EH (cell line): ENCODE measurements at places on chromosomes 2 and 18.

- no peak for DNase-seq
These were observed 73.8 kb upstream of the HAAO start for GRCh38 chr2:42865884-42866881.

DNA sequence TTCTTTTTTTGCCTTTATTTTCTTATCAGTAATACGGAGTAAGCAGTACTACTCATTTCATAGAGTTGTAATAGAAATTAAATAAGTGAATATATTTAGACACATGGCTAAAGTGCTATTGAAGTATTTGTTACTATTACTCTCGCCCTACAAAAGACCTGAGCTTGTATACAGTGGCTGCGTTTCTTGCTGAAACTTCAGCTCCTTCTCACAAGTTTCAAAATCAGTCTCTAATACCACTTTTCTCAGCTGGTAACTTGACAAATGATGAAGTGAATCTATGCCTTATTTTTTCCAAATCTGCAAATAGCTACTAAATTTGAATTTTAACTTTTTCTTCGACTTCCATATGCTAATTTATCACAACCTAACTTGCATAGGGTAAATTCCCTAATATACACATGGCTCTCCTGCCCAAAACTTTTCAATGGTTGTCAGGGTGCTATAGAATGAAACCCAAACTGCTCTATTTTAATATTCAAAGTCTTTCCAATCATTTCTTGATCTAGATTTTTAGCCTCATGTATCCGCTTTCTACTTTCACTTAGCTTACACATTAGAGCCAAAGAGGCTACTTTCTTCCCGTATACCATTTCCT lies 347.8 kb upstream of the GULP1 start:
- DNase-seq = no peak

DNA sequence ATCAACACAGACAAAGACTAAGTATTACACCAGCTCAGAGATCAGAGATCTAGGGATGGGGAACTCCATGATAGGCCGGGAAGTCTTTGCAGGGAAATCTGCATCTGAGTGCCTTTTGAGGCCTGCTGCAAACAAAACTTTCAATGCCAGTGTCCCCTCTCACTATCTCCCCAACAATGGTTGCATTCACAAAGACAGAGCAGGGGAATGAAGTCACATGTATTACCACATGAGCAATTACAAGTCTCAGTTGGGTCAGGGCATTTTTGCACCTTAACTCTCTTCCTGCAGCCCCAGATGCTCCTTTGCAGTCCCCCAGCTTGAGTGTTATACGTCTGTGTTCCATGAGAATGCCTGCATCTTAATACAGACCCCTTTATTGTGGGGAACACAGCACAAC lies 1.8 kb upstream of the RNF144A start:
- DNase-seq = no peak

DNA sequence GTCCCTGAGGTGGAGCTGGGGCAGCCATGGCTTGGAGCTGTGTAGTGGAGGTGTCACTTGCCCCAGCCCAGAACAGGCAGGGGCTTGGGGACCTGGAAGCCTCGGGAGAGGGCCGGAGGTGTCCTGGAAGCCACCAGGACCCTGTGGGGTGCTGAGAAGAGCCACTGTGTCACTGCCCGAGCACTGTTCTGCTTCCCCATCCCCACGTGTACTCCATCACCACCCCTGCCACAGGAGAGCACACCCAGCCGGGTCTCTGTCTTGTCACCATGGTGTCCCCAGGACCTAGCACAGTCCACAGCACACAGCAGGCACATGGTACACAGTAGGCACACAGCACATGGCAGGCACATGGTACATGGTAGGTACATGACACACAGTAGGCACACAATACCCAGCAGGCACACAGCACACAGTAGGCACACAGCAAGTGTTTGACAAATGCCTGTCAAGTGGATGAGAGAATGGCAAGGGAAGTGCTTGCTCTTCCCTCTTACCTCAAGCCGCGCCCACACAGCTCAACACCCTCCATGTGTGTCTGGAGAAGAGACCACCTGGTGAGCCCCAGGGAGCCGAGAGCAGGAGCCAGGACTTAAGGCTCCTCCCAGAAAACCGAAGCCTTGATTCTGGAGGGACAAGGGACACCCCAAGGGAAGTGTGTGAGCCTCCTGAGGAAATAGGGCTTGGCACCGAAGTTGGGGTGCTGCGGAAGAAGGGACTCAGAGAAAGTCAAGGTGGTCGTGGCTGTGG lies 13.3 kb downstream of the MBP start:
- no peak for DNase-seq

- no peak for DNase-seq
These were observed 1.6 kb downstream of the DOK1 start for GRCh38 chr2:74556159-74556558.

GRCh38 chr2:1976112-1976511 lies 231.8 kb upstream of the PXDN start:
- DNase-seq = no peak

DNA sequence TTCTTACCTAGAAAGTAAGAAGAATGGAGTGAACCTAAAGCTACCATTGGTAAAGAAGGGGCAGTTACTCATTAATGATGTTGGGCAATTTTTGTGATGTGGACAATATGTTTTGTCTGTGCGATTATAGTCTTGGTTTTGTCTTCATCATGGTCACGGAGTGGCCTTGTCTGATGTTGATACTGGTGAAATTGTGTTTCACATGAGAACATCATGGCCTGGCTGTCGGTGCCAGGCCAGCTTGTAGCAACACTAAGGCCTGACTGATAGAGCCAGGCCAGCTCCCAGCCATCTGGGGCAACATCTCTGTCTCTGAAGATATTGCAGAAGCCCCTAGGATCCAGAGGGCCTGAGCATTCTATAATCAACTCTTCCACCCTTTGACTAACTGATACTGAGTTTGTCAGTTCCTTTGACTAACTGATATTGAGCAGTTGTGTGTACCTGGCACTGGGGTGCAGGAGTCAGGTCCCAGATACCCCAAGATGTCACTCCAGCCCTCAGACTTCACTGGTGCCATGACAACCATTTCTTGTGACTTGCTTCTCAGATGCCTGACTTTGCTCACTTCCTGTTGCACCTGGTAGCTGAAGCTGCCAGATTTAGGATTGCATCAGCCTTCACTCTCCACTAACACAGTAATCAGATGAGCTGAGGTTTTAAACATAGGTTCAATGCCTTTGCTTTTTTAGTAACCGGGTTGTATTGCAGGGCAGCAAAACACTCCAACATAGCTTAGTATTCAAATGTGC lies 62.5 kb downstream of the RPIA start:
- DNase-seq = no peak

GRCh38 chr2:192026059-192026824 lies 168.5 kb downstream of the TMEFF2 start:
- peak; percentile 5 for DNase-seq

DNA sequence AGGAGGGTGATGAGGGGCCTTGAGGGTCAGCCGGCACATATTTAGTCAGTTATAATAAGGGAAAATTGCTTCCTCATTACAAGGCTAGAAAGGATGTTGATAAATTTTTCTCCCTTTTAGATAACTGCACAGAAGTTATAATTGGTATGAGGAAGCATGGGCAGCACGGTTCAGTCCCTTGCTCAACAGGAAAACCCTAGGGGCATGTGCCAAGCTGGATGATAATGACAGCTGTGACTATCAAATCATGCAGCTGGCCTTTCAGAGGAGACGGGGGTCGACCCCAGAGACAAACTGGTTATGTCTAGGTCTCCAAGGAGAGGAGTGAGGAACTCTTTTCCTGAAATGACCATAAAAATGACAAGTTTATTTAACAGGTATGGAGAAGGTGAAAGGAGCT lies 448.1 kb upstream of the VRK2 start:
- no peak for DNase-seq

DNA sequence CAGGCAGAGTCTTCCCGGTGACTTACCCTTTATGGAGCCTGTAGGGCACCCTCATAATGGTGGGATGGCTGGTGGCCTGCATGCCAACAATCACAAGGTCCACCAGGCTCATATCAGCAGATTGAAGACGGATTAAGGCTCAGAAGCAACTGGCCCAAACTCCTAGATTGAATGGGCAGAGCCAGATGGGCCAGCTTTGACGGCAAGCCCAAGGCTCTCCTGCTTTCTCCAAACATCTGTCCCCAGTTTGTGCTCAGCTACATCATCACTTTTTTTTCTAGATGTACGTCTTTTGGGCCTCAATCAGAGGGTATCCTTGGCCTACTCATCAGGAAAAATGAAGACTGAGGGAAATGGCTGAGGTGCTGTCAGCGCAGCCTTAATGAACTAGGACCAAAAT lies 114.6 kb downstream of the VIT start:
- no peak for DNase-seq

DNA sequence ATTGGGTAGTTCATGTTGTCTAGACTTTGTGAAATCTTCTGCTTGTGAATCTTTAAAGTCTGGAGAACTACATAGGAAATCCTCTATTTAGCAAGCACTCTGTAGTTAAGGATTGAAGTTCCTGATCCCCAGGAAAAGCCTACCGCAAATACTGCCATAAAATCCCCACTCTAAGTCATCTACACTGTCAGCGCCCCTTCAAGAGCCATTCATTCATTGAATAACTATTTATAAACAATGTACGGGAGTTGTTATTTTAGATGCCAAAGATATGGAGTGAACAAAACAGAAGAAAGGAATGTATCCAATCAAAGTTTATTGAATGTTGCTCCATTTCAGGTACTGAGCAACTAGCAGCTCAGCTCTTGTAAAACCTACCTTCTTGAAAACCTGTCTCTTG lies 36.5 kb upstream of the SLC39A10 start:
- peak; percentile 61 for DNase-seq

- no peak for DNase-seq
These were observed 40.2 kb upstream of the ZNF638 start for GRCh38 chr2:71291398-71291797.

- DNase-seq = no peak
These were observed 149.0 kb downstream of the QPCT start for GRCh38 chr2:37493425-37493824.

GRCh38 chr2:7111626-7112025 lies 194.4 kb downstream of the RNF144A start:
- no peak for DNase-seq

DNA sequence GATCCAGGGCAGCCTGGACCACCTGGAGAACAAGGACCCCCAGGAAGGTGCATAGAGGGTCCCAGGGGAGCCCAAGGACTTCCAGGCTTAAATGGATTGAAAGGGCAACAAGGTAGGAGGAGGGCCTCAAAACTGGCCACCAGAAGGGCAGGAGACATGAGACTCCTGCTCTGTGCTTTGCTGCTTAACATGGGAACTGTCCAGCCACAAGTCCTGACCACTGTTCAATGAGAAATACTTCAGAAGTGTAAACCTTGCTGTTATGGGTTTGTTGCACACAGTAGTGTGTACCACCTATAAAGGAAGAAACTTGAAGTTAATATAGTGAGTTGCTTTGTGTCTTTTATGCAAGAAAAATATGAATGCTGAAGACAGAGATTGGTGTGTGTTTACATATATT lies 44.2 kb upstream of the MFF start:
- peak; percentile 16 for DNase-seq

DNA sequence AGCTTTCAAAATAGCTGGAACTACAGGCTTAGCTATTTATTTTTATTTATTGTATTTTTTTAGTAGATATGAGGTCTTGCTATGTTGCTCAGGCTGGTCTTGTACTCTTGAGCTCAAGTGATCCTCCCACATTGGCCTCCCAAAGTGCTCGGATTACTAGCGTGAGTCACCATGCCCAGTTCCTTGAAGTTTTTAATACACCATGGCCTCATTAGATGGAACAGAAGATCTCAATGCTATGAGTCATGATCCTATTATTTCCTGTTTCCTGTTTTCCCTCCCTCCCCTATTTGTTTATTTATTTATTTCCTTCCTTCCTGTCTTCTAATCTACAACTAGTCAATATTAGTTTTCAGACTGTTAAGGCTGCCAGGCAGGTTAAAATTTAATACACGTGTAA lies 309.0 kb downstream of the CMPK2 start:
- DNase-seq = peak; percentile 74

DNA sequence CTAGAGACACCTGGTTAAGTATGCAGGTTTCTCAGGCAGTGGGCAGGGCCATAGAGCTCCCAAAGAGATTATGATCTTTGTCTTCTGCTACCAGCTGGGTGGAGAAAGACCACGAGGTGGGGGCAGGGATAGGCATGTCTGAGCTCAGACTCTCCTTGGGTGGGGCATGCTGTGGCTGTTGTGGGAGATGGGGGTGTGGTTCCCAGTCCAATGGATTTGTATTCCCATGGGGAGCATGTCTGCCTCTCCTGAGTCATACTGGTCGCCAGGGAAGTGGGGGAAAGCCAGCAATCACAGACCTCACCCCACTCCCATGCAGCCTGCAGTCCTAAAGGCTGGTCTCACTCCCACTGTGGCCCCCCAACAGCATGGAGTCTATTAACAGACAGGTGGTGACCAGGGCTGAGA lies 31.4 kb upstream of the RHOB start:
- DNase-seq = peak; percentile 36

DNA sequence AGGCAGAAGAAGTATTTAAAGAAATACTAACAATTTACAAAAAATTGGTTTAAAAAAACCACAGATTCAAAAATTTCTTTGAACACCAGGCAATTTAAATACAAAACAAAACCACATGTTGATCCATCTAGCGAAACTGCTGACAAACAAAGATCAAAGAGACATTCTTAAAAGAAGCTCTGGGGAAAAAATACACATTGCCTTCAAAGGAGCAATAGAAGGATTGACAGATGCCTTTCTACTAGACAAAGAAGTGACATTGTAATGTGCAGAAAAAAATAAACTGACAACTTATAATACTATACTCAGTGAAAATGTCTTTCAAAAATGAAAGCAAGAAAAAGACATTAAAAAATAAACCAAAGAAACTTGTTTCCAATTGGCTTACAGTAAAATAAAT lies 12.6 kb upstream of the EIF2AK3 start:
- no peak for DNase-seq

DNA sequence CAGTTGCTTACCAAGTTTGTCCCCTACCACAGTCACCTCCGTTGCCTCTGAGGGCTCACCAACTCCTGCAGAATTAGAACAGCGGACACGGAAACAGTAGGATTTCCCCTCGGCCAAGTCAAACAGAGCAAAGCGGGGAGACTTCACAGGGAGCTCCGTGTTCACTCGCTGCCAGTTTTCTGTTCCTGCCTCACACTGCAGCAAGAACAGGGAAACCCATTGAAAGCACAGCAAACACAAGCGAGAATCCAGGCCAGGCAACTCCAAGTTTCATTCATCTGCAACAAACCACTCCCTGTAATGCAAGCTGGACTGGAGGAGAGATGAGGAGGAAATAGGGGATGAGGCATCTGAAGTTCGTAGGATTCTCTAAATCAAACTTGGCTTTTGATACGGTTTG lies 84.2 kb downstream of the MYOM1 start:
- DNase-seq = no peak
